Activated CD8-positive, alpha-beta memory T cell treated with anti-CD3 and anti-CD28 coated beads, Interleukin-2, amount 10 ng/mL, durations not matched to agents 7 days and 5 days (primary cell): ENCODE measurements at places on chromosomes 4 and X.
A peak's percentile ranks its signal among the peaks of the same experiment; 100 is the strongest.

DNA sequence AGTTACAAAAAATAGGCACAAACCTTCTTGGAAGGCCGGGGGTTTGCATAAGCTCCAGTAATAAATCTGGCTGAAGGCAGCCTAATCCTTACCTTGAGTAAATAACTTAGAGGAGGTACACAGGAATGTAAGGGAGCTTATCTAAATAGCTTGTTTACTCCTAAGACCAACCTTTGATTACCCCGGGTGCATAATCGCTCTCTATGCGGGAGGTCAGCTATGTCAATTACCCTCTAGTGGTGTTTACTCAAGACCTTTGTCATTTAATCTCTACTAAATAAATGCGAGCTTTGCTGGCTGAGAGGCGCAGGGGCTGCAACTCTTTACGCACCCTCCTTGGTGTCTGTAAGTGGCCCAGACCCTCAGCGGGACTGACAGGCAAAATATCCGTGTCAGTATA, 50.2 kb upstream of the MAP9 start:
- DNase-seq: no peak

- DNase-seq: peak; percentile 80
Measured at GRCh38 chrX:10111364-10112148, 45.2 kb upstream of the CLCN4 start.

DNA sequence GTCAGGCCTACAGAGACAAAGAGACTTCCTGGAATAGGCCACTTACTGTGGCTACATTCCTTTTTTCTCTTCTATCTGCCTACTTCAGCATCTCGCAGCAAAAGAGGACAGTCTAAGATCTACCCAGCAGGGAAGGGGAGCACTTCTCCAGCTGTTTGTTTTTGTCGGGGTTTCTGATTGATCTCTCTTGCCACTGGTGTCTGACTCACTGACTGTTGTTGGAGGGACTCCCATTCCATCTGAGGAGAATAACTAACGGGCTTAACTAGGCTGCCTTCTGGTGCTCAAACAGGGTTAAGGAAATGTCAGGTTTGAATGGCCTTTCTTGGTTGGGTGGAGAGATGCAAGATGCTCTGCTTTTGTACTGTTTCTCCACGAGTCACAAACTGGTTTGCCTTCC, 100.2 kb upstream of the TMEM164 start:
- DNase-seq: no peak

GRCh38 chr4:53169695-53170617, 195.9 kb downstream of the SCFD2 start:
- no peak for DNase-seq

- no peak for DNase-seq
Measured at GRCh38 chrX:133437356-133437755, 22.1 kb upstream of the GPC4 start.
